ENCODE measurements at places on chromosomes 1 and 21.

- DNase-seq = no peak
These were observed 48.1 kb downstream of the MAP3K21 start for GRCh38 chr1:233375653-233376052.

DNA sequence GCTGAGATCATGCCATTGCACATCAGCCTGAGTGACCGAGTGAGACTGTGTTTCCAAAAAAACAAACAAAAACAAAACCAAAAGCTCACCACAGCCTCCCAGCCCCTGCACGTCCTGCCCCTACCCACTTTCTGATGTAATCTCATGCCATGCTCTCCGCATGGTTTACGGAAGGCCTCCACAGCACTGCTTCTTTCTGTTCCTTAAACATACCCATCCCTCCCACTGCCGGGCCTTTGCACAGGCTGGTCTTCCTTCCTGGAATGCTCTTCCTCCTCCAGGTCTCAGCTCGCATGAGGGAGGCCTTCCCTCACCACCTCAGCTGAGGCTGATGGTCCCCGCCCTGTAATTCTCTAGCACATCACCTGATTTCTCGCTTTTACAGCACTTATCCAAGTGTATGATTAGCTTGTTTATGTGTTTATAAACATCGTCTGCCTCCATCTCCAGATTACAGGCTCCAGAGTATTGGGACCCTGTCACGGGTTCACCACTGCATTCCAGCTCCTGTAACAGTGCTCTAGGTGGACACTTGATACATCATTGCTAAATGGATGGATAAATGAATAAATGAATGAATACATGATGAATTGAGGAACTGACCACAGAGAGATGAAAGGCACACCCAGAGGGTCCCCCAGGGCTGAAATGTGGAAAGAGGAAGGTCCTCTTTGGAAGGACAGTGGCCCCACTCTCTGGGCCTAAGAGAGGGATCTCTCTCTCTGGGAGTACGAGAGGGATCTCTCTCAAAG is 22.1 kb downstream of the TCEA3 start:
- no peak for DNase-seq

DNA sequence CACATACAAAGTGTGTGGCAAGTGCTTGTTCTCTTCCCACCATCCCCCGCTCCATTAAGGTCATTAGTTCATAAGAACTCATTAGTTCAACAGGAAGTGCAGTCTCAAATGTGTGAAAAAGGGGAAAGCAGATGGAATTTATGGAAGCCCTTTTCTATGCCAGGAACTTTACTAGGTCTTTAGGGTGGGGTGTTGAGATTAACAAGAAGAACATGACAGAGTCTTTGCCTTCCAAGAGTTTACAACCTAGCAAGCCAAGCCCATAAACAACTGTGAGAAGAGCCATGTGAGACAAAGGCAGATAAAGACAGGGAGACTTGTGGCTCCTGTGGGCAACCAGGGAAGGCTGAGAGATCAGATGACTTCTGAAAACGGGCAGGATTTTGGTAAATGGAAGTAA is 21.4 kb downstream of the PLEKHA6 start:
- no peak for DNase-seq

DNA sequence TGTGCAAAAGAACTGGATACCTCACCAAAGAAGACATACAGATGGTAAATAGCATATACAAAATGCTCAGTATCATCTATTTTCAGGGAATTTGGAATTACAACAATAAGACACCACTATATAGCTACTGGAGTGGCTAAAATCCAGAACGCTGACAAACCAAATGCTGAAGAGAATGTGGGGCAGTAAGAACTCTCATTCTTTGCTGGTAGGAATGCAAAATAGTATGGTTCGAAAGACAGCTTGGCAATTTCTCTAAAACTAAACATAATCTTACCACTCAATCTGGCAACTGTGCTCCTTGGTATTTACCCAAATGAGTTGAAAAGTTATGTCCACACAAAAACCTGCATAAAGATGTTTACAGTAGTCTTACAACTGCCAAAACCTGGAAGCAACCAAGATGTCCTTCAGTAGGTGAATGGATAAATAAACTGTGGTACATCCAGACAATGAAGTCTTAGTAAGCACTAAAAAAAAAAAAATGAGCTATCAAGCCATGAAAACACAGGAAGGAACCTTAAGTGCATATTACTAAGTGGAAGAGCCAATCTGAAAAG is 26.5 kb downstream of the TARBP1 start:
- DNase-seq = no peak

- DNase-seq = no peak
These were observed 78.4 kb downstream of the UCK2 start for GRCh38 chr1:165905853-165906252.

DNA sequence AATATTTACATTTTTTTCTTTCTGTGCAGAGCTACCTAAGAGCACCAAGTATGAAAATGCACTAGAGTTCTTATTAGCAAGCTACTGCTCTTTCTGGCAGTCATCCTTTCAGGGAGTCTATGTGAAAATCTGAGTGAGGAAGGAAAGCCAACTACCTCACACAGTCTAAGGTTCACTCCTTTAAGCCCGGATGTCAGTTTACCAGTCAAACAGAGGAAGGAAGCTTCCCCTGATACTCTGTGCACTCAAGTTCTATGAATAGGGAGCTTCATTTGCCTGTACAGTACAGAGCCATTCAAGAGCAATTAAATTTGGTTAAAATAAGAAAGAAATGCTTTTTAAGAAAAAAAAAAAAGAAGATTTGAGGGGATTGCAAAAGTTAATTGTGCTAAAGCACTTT is 6.9 kb downstream of the COL11A1 start:
- no peak for DNase-seq
